ENCODE measurements at places on chromosomes 1 and 21.

- DNase-seq, result no peak
These were observed 10.0 kb upstream of the TNFRSF8 start for GRCh38 chr1:12052997-12053686.

GRCh38 chr1:231460614-231461013 is 38.5 kb upstream of the EGLN1 start:
- peak; percentile 97 for DNase-seq

- peak; percentile 7 for DNase-seq
These were observed 407 bp downstream of the CAMSAP2 start for GRCh38 chr1:200738949-200739651.

DNA sequence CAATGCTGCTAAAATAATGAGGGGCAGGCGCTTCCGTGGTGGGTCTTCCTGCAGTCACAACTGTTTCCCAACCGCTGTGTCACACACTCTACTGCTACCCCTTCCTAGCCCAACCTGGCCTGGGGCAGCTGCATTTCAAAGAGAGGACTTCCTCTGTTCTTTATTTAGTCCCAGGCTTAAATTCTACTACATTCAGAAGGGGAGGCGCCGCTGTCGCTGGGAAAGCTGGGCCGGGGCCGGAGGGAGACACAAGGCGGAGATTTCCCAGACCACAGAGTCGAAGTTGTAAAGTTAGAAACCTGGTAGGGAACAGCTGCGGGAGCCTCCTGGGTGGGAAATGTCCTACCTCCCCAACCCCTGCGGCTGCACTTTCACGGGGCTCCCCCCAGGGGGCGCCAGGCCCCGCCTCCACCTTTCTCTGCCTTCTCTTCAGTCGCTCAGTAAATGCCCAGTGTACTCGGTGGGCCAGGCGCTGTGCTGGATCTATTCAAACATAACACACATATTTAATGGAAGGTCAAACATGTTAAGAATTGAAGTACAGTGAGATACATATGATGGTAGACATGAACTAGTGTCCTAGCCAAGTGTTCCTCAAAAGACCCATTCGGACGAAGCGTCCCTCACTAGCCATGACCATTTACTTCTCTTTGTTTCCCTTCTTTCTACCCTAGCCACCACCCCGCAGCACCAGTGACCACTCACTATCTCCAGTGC is 23.1 kb downstream of the DYRK3 start:
- peak; percentile 72 for DNase-seq

GRCh38 chr1:12153181-12153785 is 13.5 kb upstream of the TNFRSF1B start:
- DNase-seq, result peak; percentile 72

DNA sequence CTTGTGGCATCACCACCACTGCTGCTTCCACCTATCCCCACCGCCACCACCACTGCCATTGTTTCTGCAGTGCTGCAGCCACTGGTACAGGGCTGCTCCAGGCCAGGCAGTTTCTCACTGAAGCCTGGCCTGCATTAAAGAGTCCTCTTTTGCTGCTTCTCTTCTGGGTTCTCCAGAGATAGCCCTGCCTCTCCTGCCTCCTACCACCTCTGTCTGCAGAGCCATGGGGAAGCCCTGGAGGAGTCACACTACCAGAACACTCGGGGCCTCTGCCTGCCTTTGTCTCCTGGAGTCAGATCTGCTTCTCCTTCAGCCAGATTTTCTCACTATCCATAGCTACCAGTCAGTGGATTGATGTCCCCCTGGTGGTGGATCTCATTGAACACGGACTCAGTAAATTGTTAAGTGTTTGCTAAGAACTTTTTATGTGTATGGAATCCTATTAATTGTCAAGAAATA is 37.7 kb upstream of the DDAH1 start:
- DNase-seq, result peak; percentile 70

Measured in hematopoietic multipotent progenitor cell treated with erythropoietin and hydrocortisone succinate and interleukin-3 and kit ligand, for 4 days (in vitro differentiated cells).